Stimulated activated CD4-positive, alpha-beta T cell treated with anti-CD3 and anti-CD28 coated beads, TNF-alpha, amount 100 ng/mL, for 48 hours (primary cell): ENCODE measurements at places on chromosomes 7 and 10.
A peak's percentile ranks its signal among the peaks of the same experiment; 100 is the strongest.

- no peak for DNase-seq
Measured at GRCh38 chr7:18754766-18755165, 259.2 kb downstream of the HDAC9 start.

- DNase-seq: no peak
Measured at GRCh38 chr7:69457595-69458504, 140.4 kb upstream of the AUTS2 start.

DNA sequence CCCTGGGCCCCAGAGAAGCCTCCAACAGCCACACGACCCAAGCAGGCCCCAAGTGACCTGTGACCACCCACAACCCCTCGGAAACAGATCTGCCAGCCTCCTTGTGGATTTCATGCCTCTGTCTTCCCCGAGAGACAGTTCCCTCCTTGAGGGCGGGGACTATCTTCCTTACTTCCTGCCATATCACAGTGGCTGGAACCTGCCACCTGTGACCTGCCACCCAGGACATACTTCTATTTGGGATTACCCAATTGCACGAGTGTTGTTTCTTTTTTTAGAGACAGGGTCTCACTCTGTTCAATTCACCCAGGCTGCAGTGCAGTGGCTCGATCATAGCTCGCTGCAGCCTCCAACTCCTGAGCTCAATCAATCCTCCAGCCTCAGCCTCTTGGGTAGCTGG lies 25.9 kb downstream of the TNRC18 start:
- no peak for DNase-seq

DNA sequence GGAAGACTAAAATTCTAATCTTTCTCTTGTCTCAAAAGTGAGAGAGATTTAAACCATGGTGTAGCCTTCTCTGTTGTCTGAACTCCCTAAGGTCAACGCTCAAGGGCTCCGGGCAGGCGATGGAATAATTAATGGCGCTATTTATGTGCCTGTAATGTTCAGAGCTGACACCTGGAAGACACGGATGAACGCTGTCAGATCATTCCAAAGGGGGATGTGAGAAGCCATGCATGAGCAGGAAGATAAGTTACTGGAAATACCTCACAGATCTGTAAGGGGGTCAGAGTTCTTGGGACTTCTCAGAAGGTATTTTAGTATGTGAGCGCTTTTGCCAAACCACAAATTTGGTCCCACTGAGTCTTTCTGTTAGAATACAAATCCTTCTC lies 73.3 kb upstream of the MTPN start:
- no peak for DNase-seq

GRCh38 chr7:101436857-101437576 lies 74.3 kb downstream of the COL26A1 start:
- no peak for DNase-seq

- no peak for DNase-seq
Measured at GRCh38 chr7:24318326-24318725, 34.3 kb downstream of the NPY start.

DNA sequence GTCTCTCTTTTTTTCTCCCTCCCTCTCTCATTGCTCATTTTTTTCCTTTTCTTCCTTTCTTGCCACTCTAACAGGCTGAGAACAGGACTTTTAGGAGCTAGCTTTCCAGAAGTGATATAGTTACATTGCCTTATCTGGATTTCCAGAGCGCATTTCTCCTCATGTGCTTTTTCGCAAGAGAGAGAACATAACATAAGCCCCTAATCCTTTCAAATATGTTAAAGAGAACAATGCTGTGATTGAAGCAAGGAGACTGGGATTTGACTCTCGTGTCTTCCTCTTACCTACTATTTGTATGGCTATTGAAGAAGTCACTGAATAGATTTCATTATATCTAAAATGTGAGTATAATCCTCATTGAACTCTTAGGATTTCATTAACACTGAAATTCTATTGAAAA lies 101.2 kb upstream of the PRPS1L1 start:
- no peak for DNase-seq

GRCh38 chr7:119758254-119758653 lies 514.7 kb upstream of the KCND2 start:
- DNase-seq: no peak

DNA sequence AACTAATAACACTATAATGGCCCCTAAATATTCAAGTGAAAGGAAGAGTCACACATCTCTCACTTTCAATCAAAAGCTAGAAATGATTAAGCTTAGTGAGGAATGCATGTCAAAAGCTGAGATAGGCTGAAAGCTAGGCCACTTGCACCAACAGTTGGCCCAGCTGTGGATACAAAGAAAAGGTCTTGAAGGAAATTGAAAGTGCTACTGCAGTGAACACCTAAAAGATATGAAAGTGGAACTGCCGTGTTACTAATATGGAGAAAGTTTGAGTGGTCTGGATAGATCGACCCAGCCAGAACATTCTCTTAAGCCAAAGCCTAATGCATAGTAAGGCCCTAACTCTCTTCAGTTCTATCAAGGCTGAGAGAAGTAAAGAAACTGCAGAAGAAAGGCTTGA lies 12.1 kb upstream of the SNX13 start:
- DNase-seq: no peak

- peak; percentile 37 for DNase-seq
Measured at GRCh38 chr10:8242295-8242872, 187.9 kb downstream of the GATA3 start.

GRCh38 chr10:80015911-80016830 lies 62.3 kb upstream of the TMEM254 start:
- no peak for DNase-seq

GRCh38 chr10:32095116-32095733 lies 39.0 kb upstream of the KIF5B start:
- DNase-seq: no peak

DNA sequence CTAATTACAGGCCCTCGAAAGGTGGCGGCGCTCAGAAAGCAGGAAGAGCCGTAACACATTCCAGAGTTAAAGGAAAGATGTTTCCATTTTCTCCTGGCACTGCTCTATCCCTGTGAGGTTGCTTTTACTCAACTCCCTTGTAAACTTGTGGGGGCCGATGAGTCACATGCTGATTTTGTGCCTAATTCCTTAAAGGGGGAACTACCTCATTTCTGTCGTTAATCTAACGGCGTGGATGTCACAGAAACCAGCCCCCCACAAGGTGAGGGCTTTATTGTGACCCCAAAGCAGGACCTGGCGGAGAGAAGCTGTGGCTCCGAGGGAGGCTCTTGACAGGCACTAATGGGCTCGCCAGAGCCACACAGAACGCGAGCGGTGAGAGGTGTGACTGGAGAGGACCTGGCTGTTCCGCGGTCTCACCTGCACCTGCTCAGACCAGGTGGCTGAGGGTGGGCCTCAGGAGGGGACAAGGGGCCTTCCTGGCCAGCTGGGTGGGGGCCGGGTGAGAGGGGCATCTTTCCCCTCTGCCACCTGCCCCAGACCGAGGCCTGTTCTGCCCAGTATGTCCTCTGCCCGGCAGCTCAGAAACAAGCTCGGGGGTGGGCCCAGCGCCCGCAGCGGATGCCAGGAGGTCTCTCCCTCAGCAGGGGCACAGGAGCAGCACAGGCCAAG lies 50.9 kb downstream of the CALML3 start:
- DNase-seq: no peak

DNA sequence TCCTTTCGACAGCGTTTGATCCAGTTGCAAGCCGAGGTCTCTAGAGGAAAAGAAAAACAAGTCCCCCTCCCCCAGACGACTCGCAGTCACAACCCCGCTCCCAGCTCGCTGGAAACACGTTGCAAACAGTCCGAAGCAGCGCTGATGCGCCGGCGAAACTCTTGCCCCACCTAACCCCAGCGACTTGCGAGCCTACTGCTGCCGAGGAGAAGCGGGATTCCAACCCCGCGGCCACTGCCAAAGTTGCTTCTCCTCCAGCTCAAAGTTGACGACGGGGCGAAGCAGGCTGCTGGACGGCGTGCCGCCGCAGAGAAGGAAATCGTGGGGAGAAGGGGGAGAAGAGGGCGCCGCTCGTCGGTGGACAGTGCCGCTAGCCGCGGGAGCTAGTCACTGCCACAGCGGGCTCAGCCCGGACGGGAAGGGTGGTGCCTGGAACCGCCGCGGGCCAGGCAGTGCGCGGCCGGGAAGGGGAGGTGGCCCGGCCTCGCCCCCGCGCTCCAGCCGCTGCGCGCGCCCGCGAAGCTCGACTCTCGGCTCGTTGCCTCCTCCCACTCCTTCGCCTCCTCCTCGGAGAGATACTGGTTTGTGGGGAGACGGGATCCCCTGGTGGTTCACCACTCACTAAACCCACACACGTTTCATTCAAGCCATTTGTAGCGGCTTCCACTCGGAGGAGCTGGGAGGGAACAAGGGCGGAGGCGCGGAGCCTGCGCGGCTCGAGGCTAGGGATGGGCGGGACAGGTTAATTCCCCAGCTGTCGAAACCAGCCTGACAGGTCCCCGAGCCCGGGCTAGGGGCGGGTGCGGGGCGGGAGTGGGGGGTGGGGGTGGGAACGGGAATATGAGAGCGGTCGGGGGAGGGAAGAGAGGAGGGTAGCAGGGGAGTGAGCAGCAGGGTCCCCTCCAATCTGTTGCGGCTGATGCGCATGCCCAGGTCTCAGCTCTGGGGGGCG lies at the start of gene GPR37:
Gene GPR37, minus strand, starts transcription at position 392 of the 952 bp plus-strand sequence. CDS start 816 bp downstream, outside the sequence.
- DNase-seq: peak; percentile 23

- no peak for DNase-seq
Measured at GRCh38 chr7:153389261-153389660, 629.7 kb downstream of the ACTR3B start.

DNA sequence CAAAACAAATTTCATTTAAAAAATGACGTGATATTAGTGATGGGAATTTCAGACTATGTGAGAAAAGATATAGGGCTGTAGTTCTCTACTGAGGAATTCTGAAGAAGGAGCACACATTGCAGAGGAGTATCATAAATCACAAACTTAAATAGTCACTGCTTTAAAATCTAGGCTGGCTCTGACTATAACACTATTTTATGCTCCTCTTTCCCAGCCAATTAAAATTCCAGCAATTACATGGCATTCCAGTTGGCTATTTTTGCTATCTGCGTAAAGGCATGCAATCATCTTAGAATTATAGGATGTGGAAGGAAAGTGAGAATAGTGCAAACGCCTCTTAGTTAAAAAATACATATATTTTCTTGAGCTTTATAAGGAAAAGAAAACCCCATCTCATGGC lies 123.1 kb downstream of the GNAI1 start:
- DNase-seq: no peak

- no peak for DNase-seq
Measured at GRCh38 chr7:103686763-103687162, 240.8 kb upstream of the SLC26A5 start.

GRCh38 chr7:33649476-33650441 lies 255.6 kb upstream of the BMPER start:
- DNase-seq: no peak

GRCh38 chr7:78673272-78673671 lies 780.2 kb downstream of the MAGI2 start:
- DNase-seq: no peak

GRCh38 chr7:158572000-158572828 lies 15.4 kb downstream of the PTPRN2 start:
- DNase-seq: no peak

GRCh38 chr10:33986016-33986415 lies 651.5 kb upstream of the NRP1 start:
- no peak for DNase-seq

GRCh38 chr7:158401295-158401694 lies 186.3 kb downstream of the PTPRN2 start:
- no peak for DNase-seq

DNA sequence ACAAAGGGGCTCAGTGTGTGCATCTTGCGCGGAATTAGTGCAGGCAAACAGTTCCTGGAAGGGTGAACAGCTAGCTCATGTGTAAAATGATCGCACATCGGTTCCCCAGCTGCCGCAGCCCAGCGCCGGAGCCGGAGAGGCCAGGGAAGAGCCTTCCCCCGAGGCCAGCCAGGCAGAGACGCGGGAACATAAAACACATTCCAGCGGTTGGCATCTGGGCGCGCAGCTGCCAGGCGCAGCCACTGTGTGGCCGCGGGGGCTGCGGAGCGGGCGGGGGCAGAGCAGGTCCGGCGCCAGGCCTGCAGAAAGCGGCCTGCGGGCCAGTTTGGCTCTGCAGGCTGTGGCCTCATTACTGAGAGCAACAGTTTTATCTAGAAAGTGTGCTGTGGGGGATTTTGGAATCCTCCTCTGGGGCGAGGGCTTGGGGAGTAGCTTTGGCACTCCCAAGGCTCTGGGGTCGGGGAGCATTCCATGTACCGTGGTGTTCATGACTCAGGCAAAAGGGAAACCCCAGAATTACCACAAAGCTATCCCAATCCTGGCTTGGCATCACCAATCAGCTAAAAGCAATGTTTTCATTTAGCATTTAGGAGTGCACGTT lies 74.3 kb downstream of the SAMD9 start:
- no peak for DNase-seq

- DNase-seq: no peak
Measured at GRCh38 chr10:43594944-43595589, 11.2 kb upstream of the ZNF485 start.

DNA sequence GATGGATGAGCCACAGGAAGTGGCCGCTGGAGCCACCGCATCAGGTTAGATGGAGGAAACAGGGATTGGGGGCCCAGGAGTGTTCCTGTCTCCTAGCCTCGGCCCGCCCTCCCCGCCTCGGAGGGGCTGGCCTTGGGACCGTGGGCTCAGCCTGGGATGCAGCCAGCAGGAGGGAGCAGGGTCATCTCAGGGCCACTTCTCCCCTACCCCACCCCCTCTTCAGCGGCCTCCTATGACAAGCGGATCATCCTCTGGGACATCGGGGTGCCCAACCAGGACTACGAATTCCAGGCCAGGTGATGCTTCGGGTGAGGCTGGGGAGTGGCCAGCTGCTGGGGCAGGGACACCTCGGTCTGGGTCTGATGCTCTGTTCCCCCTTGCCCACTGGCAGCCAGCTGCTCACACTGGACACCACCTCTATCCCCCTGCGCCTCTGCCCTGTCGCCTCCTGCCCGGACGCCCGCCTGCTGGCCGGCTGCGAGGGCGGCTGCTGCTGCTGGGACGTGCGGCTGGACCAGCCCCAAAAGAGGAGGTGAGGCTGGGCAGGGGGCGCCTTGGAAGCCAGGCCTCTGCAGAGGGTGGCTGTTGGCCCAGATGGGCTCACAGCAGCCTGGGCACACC lies 4.7 kb downstream of the LRWD1 start:
- DNase-seq: no peak

GRCh38 chr10:68163735-68164134 lies 54.4 kb downstream of the MYPN start:
- no peak for DNase-seq

DNA sequence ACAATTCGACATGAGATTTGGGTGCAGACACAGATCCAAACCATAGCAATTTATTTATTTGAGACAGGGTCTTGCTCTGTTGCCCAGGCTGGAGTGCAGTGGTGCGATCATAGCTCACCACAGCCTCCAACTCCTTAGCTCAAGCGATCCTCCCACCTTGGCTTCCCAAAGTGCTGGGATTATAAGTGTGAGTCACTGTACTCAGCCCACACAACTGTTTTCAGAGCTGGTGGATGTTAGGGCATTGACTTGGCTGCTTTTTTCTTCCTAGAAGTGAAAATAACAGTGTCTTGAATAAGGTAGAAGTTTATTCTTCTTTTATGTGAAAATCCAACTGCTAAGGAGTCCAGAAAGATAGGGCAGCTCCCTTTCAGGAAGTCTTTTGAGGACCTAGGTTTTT lies 132.1 kb downstream of the CCDC3 start:
- no peak for DNase-seq

DNA sequence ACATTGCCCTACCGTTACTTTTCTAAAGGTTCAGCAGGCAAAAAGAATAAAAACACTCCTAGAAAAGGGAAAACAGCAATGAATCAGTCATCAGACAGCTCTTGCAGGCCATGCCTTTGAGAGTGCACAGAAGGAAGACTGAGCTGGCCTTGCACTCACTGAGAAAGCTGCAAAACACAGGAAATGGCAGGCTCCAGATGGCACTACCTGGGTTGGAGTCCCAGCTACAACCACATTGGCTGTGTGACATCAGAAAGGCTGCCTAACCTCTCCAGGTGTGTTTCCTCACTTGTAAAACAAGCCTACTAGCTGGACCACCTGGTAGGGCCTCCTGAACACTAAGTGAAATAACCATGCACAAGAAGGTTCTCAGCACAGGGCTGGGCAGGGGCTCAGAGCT lies 113.7 kb downstream of the SFMBT2 start:
- DNase-seq: no peak
